ENCODE measurements at places on chromosomes 6 and 20. TPM values are rescaled to one million over a fixed set of nuclear protein-coding genes. Genes with fewer than 3 reads are reported as not detected.

Gene GATA5
- total RNA-seq: 2.3 TPM

Gene CST4
- not detected for total RNA-seq

- DNase-seq: no peak
Observed at GRCh38 chr6:74289884-74290283, 593.9 kb downstream of the CD109 start.

Gene SPINT4
- not detected for total RNA-seq

Gene BCAS4
- 29.8 TPM for total RNA-seq

Gene MOG
- total RNA-seq: 1.2 TPM

Gene TEAD3
- 33.9 TPM for total RNA-seq

- DNase-seq: no peak
Observed at GRCh38 chr6:140718021-140718420, 1343.6 kb upstream of the CITED2 start.

Gene OPRM1
- total RNA-seq: not detected

- no peak for DNase-seq
Observed at GRCh38 chr6:127267646-127268625, 1.3 kb downstream of the RNF146 start.

- no peak for DNase-seq
Observed at GRCh38 chr20:38034108-38034649, 633 bp downstream of the RPRD1B start.

- DNase-seq: no peak
Observed at GRCh38 chr20:38169636-38170193, 4.6 kb upstream of the TGM2 start.

GRCh38 chr20:57374931-57375651 is 16.1 kb upstream of the RBM38 start:
- no peak for DNase-seq

DNA sequence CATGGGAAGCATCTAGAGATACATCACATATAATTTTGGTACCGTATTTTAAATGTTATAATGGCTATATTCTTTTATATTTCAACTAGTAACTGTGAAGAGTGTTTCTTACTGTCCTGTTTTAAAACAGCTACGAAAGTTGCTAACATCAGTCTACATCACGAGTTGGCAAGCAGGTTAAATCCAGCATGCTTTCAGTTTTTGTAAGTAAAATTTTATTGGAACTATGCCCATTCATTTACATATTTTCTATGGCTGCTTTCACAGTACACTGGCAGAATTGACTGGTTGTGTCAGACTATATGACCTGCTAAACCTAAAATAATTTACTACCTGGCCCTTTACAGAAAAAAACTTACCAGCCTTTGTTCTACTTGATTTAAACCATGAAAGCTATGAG is 478.1 kb downstream of the PHF3 start:
- DNase-seq: no peak

DNA sequence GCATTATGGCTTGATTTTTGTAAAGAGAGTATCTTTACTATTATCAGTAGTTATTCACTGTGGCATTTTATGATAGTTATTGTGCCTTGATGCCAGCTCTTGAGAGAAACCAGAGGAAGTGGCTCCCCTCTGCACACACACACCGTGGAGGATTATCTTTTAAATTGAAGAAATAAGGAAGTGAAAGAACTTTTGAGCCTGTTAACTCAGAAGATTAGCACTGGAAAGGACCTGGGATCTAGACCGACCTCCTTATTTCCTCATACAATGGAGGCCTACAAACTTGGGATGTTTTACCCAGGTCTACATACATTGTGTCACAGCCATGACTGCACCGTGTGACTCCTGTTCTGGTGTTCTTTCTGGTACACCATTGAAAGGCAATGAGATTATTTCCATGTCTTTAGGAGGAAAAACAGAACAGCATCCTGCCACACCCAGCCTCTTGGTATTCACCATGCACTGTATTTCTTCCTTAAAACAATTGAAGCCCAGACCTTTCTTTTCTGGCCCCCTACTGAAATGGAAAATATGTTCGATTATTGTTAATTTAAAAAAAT is 40.6 kb downstream of the HECA start:
- DNase-seq: no peak

GRCh38 chr6:4299476-4299875 is 164.1 kb upstream of the ECI2 start:
- DNase-seq: no peak

- DNase-seq: peak; percentile 51
Observed at GRCh38 chr20:21391185-21391971, 5.9 kb downstream of the NKX2-4 start.

DNA sequence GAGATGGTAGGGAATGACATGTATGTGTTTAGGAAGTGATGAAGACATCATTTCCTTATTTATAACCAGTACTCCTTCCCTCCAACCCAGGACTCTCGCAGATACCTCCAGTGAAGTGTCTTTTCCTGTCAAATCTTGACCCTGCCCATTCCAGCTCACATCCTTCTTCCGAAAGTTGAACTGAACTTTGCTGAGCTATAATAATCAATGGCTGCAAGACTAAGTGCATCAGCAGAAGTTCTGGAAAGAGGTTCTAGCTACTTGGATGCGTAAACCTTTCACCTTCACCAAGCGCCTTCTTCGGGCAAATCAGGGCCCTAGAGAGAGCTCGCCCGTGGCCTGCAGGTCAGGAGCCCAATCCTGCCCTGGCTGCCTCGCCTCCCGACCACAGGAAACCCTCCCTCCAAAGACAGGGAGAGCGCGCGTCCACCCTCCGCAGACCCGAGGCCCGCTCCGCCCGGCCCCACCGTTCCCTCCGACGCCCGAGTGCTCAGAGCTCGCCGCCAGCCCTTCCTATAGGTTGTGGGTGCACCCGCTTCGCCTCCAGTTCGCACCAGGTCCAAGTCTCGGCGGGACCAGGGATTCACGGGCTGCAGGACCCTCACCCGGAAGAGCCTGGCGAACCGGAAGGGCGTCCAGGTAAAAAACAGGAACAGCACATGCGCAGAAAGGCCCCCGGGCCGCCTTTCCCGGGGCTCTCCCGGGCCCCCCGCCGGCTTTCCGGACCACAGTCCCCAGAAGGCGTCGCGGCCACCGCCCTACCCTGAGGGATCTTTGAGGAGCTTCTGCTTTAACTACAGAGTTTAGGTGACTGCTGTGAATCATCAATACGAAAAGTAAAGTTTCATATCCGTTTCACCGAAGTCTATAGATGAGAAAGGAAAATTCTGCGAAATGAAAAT is at the start of gene ZNF334:
TSS of gene ZNF334 (minus strand) at position 617 of the 902 bp plus-strand sequence. CDS start 1,457 bp downstream, outside the sequence.
- DNase-seq: peak; percentile 88

Gene ATRN
- 19.2 TPM for total RNA-seq

Gene SAPCD1
- total RNA-seq: 13.7 TPM

- DNase-seq: no peak
Observed at GRCh38 chr20:271528-271927, 14.0 kb downstream of the DEFB132 start.

GRCh38 chr20:17482536-17482935 is 48.6 kb downstream of the BFSP1 start:
- no peak for DNase-seq

GRCh38 chr20:25038591-25039015 is 19.3 kb downstream of the ACSS1 start:
- no peak for DNase-seq

DNA sequence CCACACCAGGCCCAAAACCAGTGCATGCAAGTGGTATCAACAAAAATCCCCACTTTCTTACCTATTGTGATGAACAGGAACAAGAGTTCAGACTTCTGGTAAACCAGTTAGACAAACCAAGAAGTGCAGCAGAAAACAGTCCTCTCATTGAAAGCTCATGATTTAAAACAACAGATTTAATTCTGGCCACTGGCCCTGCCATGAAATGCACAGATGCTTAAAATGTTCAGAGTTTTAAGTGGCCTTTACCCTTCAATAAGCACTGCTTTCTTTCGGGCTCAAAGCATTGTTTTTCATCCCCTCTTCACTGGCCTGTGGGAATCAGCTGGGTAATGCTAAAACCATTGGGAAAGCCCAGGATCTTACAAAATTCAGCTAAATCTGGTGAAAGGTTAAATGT is 102.4 kb upstream of the ISM1 start:
- no peak for DNase-seq

- no peak for DNase-seq
Observed at GRCh38 chr6:12911427-12911826, 194.9 kb downstream of the PHACTR1 start.

Gene MCCD1
- not detected for total RNA-seq

DNA sequence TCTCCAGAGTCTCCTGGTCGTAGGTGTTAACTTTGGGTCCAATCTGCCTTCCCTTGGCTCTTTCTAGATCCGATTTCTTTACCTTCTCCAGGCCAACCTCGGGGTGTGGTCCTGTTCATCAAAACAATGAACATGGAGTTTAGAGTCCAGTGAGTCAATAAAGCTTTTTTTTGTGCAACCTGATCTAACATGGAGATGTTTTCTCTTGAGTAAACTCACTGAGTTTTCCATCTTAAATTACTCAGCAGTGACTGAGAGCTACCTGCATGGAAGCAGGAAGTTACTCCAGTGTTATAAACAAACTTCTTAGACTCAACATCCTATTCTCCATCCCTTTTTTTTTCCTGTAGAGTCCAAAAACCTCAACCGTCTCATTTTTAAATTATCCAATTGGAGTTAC is 14.9 kb upstream of the SLC22A1 start:
- no peak for DNase-seq

Gene SPTLC3
- 0.13 TPM for total RNA-seq

GRCh38 chr6:126955621-126956020 is 162.8 kb upstream of the RSPO3 start:
- DNase-seq: no peak

DNA sequence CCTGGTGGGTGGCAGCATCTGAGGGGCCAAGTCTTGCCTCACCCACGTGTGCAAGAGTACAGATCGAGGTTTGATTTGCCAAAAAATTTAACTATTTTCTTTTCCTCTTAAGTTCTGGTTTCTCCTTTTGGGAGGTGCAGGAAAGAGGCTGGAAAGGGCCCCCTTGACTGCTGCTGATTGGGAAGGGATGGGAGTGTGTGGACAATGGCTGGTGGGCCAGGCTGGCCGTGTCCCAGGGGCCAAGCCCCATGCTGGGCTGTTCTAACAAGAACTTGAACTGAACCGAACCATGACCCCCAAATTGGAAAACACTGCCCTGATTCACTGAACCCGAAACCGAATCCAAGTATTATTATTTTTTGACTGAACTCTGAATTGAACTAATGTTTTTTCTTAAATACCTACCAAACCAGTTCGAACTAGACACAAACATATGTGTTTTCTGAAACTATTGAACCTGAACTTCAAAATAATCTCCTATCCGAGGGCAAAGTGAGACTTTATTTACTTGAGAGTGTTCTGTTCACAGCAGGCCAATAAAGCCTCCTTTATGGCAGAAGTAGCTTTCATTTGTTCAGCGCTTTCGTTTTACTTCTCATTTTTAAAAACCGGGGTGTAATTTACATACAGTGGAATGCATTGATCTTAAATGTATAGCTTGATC is 91.2 kb downstream of the CDC5L start:
- no peak for DNase-seq

GRCh38 chr6:159654483-159655098 is 38.5 kb downstream of the SOD2 start:
- no peak for DNase-seq

DNA sequence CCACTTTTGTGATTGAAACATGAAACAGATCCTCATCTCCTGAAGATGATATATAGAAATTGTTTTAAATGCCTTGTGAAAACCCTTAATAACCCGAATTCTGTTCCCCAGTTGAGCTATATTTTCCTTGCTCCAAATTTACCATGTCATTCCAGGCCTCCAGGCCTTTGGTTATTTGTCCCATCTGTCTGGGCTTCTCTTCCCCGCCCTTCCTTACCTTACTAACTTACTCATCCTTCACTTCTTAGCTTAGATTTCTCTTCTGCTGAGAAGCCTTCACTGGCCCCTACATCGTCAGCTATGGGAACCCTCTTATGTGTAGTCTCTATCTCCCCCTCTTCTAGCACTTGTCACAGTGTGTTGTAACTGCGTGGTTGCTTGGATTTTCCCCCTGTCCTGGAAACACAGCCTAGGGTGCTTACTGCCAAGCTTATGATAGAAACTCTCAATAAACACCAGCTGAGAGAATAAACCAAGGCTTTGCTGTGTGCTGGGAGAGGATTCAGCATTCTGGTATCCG is 68.6 kb downstream of the SGK1 start:
- DNase-seq: no peak

Gene GNAS
- total RNA-seq: 912 TPM

Gene CCN5
- total RNA-seq: 0.16 TPM

- DNase-seq: no peak
Observed at GRCh38 chr20:9490631-9491030, 23.8 kb upstream of the LAMP5 start.

DNA sequence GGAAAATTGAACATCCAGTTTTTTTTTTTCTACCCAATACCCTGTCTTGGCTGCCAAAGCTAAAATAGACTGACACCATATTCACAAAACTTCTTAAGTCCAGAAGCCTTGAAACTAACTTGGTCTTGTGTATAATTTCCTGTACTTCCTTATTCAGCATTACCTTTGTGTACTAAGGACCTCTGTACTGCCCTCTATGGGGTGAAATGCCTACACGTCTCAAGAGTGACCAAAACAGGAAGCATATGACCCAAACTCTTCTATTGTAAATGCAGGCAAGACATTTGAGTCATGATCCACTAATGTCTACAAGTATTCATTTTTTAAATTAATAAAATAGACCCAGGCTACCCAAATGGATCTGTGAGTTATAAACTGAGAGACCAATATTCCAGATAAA is 50.4 kb downstream of the HMGCLL1 start:
- no peak for DNase-seq

- peak; percentile 37 for DNase-seq
Observed at GRCh38 chr6:130993292-130993765, 69.7 kb downstream of the EPB41L2 start.

DNA sequence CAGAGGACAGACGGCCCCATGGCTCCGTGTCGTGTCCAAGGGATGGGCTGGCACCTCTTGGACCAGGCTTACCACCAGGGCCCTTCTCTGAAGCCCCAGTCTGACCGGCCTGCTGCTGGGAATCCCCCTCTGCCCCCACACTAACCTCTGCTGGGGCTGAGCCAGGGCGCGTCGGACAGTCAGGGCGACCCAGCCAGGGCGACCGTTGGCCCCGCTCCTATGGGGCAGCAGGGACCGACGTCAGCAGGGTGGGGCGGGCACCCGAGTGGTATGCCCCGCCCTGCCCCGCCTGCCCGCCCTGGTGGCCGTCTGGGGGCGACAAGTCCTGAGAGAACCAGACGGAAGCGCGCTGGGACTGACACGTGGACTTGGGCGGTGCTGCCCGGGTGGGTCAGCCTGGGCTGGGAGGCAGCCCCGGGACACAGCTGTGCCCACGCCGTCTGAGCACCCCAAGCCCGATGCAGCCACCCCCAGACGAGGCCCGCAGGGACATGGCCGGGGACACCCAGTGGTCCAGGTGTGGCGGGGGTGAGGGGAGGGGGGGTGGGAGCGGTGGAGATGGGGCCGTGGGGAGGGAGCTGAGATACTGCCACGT is at the start of gene SLC17A9:
TSS of gene SLC17A9 (plus strand) at position 337 of the 595 bp plus-strand sequence. CDS start at position 459, 122 bp downstream.
- peak; percentile 74 for DNase-seq

- no peak for DNase-seq
Observed at GRCh38 chr6:163474581-163474980, 60.1 kb downstream of the QKI start.

Gene PEDS1
- total RNA-seq: 36.7 TPM

GRCh38 chr6:155341130-155341828 is 27.0 kb upstream of the TFB1M start:
- DNase-seq: no peak

- DNase-seq: no peak
Observed at GRCh38 chr6:2659882-2660281, 90.8 kb downstream of the MYLK4 start.
